SK-N-MC (cell line): ENCODE measurements at places on chromosomes 4 and X.

- DNase-seq = no peak
These were observed 109.3 kb upstream of the MSX1 start for GRCh38 chr4:4750187-4750586.

DNA sequence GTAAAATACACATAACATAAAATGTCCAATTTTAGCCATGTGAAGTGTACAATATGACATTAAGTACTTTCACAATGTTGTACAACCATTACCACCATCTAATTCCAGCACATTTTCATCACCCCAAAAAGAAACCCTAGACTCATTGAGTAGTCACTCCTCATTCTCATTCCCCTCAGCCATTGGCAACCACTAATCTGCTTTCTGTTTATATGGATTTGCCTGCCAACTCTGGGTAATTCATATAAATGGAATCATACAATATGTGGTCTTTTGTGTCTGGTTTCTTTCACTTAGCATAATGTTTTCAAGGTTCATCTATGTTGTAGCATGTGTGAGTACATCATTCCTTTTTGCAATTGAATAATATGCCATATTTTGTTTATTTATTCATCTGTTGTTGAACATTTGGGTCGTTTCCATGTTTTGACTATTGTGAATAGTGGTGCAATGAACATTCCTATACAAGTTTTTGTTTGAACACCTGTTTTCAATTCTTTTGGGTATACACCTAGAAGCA lies 43.0 kb downstream of the EIF2S3 start:
- DNase-seq = no peak

DNA sequence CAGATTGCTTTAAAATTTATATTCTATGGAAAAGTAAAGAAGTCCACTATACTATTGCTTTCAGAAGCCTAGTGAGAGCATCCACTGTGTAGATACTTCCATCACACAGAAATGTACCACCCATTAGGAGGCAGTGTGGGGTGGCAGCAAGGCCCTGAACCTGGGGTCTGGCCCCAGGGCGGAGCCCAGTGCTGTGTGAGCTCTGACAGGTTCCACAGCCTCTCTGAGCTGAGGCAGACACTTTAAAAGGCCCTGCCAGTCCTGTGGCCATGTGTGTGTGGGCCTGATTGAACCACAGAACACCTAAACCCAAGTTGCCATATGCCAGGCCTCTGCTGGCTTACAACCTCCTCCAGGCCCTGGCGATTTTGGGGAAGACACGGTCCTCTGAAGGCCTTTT lies 49.2 kb downstream of the PHKA2 start:
- DNase-seq = no peak

- no peak for DNase-seq
These were observed 88.9 kb downstream of the ZNF674 start for GRCh38 chrX:46456125-46456922.

DNA sequence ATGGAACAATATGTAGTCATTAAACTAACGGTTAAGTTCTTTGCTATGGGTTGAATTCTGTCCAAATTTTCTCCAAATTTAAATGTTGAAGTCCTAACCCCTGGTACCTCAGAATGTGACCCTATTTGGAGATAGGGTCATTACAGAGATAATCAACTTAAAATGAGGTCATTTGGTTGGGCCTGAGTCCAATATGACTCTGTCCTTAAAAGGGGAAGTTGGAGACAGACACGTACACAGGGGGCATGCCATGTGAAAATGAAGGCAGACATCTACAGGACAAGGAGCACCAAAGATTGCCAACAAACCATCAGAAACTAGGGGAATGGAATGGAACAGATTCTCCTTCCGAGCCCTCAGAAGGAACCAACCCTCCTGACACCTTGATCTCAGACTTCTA lies 492.0 kb upstream of the FTHL17 start:
- no peak for DNase-seq

DNA sequence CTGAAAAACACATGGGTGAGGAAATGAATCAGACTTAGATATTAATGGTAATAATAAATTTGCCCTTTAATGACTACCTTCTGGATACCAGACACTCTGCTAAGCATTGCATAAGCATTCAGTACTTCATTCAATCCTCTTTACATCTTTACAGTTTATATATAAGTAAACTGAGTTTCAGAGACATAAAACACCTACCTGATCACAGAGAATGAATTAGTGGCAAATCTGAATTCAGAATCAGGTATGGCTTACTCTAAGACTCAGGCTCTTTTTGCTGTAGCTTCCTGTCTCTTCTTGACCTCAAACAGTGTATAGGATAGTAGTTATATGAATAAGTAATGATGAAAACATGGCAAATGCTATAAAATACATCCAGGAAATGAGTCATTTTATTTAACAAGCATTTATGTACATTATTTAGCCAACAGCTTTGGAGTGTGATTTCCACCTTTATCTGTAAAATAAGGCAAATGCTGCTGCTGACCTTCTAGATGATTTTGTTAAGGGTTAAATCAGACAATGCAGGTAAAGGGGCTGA lies 83.9 kb downstream of the VEGFC start:
- no peak for DNase-seq

DNA sequence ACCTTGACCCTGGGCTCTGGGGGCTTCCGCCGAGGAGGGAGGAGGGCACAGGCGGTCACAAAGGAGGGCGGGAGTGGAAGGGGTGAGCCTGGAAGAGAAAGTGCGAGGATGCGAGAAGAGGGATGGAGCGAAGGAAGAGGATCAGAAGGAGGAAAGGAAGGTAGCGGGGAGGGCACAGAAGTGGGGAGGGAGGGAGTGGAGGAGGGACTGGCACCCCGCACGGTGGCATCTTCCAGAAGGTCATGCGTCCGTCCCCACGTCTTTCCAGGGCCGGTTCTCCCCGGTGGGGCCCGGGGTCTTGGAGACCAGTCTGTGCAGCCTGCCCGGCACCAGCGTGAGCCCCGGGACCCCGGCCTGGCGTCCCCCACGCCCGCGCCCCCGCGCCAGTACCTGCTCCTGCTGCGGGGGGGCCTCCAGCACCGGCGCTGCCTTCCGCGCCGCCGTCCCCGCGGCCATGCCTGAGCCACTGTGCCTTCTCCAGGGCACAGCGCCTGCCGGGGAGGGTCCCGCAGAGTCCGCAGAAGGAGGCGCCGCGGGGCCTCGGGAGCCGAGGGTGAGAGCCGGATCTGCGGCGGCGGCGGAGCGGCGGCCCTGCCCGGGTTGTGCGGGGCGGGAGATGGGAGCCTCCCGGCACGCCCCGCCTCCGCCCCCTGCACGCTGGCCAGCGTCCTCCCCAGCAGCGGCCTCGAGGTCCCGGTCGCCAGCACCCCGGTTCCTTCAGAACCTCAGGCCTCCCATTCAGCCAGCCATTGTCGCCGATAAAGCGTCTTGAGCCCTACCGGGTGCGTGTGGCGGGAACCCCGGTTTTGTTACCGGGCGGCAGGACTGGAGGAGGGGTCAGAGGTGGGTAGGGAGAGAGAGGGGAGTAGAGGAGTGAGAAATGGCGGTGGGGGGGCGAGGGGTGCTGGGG lies at the start of gene RNF175:
Gene RNF175, minus strand, starts transcription at position 618 of the 910 bp plus-strand sequence. Its CDS starts 162 bp downstream, at position 456.
- DNase-seq = no peak

- no peak for DNase-seq
These were observed 16.5 kb downstream of the ACSL4 start for GRCh38 chrX:109716431-109717028.

GRCh38 chr4:95255396-95256107 lies 293.2 kb downstream of the UNC5C start:
- no peak for DNase-seq

DNA sequence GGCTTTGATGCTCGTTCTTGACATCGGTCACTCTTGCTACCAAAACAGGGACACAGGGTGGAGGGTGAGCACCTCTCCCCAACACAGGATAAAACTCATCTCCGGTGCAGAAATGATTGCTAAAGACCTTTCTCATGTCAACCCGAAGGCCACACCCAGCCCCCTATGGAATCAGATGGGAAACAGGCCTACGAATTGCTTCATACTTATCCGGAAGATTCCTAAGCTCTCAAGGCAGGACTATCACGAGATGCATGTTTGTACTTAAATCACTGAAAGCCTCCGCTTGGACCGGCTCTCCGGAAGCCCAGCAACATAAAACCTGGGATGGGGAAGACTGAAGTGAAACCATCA lies 74.9 kb downstream of the MTMR1 start:
- DNase-seq = no peak

DNA sequence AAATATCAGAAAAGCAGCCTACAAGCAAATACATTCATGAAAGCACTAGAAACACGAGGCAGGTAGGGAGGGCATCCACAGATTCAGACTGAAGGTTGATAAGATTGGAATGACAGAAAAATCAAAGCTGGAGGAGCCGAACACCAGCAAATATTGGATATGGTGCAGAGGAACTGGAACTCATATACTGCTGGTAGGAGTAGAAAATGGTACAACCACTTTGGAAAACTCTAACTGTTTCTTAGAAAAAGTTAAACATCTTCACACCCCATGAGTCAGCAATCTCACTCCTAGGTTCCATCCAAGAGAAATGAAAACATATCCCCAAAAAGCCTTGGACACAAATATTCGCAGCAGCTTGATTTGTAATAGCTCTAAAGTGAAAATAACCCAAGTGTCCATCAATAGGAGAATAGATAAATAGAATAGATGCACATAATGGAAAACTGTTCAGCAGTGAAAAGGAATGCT lies 27.1 kb downstream of the CD99L2 start:
- no peak for DNase-seq

- no peak for DNase-seq
These were observed 299.0 kb downstream of the KCNIP4 start for GRCh38 chr4:21649391-21650090.

- peak; percentile 14 for DNase-seq
These were observed 430.9 kb downstream of the C4orf33 start for GRCh38 chr4:129526812-129527211.

DNA sequence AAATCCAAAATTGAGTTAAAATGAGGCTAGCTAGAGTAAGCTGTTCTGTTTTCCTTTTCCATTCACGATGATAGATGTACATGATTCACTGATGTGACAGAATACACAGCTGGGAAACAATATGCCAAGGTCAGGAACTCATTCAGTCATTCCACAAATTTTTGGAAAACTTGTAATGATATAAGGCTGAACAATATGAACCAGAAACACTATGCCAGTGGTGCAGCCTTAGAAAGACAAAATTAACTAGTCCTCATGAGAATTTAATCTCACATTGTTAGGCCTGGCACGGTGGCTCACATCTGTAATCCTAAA lies 50.0 kb upstream of the NDST3 start:
- no peak for DNase-seq

DNA sequence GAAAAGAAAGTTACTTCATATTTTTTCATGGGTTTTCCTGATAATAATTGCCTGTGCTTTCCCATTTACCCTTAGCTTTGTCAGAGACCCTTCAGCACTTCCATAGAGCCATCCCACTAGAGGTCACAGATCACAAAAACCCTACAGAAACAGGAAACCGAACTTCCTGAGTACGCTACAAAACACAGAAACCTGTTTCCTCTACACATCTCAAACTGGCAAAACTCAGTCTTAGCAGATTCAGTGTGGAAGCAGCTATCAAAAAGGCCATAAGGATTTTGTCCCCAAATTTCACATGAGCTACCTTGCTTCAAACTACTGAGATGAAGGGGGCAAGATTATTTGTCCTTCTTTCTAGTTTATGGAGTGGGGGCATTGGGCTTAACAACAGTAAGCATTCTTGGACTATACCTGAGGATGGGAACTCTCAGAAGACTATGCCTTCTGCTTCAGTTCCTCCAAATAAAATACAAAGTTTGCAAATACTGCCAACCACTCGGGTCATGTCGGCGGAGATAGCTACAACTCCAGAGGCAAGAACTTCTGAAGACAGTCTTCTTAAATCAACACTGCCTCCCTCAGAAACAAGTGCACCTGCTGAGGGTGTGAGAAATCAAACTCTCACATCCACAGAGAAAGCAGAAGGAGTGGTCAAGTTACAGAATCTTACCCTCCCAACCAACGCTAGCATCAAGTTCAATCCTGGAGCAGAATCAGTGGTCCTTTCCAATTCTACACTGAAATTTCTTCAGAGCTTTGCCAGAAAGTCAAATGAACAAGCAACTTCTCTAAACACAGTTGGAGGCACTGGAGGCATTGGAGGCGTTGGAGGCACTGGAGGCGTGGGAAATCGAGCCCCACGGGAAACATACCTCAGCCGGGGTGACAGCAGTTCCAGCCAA lies at the start of gene MMRN1:
Gene MMRN1, plus strand, starts transcription at position 206 of the 902 bp plus-strand sequence. Its CDS starts 118 bp downstream, at position 324.
- DNase-seq = no peak
